Stimulated activated CD8-positive, alpha-beta memory T cell treated with anti-CD3 and anti-CD28 coated beads, Interleukin-2, amount 100 ng/mL, for 1 hour (primary cell): ENCODE measurements at places on chromosomes 5 and 9.

DNA sequence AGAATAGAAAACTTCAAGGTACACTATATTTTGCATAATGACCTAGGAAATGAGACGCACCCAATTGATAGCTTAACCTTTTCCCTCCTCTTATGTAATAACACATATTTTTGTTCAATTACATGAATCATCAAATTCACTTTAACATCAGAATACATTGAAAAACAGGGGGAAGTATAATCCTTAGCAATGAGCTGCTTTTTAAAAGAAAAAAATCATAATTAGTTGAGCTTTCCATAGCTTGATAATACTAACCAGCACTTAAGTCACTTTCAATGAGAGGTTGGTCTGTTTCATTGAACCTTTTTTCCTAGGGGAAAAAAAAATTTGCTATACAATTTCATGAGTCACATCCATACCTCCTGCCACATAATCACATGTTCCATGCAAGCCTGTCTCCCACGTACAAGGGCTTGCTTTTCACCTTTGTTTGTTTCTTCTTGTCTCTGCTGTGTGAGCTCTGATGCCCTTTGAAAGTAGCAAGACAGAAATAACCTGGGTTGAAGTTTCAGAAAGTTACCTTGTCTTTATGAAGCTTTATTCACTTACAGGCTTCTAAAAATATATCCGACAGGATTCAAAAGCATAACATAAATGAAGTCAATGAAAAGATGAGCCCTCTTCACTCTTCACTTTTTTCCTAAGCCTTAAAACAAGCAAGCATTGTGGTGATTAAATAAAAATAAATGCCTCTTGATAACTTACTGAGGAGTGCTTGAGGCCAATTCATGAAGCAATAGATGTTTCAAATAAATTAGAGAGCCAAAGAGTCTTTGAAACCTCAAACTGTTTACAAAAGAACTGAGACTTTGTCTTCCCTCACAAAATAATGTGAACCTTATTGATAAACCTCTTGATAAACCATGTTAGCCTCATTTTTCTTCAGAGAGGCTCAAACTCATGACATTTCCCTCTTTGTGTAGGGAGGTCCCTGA lies 108.5 kb downstream of the FEM1C start:
- no peak for DNase-seq

DNA sequence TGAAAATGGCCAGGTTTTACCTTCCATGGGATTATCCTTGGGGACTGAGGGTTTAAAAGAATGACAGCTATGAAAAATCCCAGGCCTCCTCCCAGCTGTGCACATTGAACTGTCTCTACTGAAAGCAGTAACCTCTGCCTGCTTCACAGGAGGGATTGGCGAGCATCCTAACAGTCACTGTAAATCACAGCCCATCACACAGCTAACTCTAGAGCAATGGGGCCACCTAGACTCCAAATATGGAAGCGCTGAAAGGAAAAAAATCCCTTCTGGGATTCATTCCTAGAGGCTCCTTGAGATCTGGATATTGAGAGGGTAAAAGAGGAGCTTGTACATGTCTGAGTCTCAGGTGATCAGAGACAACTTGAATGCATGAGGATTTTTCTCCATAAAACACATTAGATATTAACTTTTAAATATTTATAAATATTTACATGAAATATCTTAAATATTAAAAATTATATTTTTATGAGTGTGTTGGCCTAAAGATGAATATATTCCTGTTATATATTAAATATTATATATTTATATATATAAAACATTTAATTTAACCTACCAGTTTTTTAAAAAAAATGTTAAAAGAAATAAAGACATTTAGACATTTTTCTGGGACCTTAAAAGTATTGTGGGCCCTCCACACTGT lies 133.8 kb upstream of the SLC24A2 start:
- no peak for DNase-seq

GRCh38 chr9:128999581-129000206 lies 28.4 kb downstream of the SH3GLB2 start:
- DNase-seq: no peak

DNA sequence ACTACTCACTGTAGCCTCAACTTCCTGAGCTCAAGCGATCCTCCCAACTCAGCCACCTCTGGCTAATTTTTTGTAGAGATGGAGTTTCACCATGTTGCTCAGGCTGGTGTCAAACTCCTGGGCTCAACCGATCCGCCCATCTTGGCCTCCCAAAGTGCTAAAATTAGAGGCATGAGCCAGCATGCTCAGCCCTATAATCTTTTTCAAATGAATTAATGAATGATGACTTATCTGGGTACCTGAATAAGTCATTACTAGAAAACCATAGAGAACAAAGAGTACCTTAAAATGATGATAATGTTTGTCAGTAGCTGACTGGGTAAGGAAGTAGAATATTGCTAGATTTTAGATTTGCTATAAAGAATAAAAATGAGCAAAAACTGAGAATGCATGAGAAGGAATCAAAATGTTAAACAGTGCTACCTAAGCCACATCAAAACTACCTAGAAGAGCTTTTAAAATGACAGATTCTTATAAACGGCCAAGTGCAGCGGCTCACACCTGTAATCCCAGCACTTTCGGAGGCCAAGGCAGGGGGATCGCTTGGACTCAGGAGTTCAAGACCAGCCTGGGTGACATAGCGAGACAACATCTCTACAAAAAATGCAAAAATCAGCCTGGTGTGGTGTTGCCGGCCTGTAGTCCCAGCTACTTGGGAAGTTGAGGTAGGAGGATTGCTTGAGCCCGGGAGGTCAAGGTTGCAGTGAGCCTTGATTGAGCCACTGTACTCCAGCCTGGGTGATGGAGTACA lies 13.6 kb downstream of the FNBP1 start:
- no peak for DNase-seq

DNA sequence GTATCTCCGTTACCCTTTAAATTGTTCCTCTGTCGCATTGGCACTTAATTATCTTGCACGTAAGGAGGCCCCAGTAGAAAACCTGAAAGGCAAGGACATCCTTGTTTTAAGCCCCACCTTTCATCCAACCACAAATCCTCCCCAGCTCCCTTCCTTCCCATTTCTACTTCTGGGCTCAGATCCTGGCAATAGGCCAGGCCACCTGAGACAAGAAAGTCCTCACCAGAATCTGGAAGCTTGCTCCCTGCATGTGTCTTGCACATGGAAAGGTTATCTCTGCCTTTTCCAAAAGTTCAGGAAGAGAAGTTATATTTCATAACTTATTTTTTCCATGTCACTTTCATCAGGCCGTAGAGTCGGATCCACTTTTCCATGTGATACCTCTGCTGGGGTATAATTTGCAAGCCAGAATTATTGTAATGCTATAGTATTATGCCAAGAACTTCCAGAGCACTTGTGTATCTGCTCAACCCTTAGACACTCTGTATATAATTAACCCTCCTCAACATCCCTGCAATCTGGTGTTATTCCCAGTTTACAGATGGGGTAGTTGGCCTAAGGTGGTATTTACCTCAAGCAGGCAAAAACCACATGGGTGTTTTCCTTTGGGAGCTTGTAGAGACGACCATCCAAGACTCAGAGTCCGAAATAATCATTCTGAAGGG lies 2.6 kb upstream of the SHB start:
- DNase-seq: no peak

DNA sequence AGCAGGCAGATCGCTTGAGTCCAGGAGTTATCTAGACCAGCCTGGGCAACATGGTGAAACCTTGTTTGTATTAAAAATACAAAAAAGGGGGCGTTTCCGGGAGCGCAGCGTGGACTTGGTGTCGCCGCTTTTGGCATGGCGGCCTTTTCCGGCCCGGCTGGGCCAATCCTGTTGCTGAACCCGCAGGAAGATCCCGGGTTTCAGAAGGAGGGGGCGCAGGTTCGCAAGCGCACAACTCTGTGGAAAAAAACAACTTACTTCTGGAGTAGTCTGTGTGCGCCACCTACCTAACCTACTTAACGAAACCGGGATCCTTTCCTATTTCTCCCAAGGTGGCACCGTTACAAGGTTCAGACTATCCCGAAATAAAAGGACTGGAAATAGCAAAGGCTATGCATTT lies 198.6 kb downstream of the MSX2 start:
- no peak for DNase-seq

GRCh38 chr9:94081435-94081834 lies 2.8 kb upstream of the PTPDC1 start:
- DNase-seq: no peak

DNA sequence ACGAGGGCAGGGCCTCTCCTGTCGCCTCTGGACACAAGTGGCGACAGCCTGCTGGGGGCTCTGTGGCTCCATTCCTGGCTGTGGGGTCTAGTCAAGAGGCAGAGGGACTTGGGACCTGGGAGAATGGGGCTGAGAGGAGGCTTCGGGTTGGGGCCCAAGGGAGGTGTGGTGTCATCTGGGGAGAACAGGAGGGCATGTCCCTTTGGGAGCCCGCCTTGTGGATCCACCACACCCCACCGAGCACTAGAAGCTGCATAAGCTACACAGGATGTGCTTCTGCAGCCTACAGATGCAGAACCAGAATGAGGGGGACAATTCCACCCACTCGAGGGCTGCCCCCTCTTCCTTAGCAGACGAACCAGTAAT lies 3.9 kb upstream of the MAN1B1 start:
- no peak for DNase-seq

DNA sequence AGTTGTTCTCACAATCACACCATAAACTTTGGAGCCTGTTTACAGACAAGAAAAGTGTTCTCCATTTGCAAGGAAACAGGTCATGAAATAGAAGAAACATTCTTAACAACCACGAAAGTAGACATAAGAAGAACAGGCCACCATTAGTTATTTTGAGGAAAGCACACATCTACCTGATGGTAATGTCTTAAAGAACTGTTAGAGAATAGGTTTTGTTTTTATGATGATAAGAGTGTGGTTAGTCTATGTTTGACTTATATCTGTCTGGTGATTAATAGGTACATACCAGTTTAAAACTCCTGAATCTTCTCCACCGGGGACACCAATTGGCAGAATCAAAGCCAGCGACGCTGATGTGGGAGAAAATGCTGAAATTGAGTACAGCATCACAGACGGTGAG lies 108.3 kb downstream of the CDH6 start:
- DNase-seq: no peak

DNA sequence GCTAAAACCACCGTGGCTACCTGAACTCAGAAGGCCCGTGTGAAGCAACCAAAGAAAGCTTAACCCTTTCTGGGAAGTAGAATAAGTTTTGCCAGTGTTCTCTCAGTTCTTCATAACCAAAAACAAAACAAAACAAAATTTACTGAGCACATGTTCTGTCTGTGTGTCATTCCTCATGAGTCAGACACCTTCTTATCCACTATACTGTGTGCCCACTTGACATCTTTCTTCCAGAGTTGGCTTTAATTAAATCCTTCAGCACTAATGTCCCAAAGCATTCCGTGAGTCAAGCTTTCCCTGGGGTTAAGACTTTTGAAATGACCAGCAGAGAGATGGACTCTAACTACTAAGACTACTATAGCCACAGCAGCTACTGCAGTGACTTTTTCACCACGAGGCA lies 61.3 kb downstream of the GLIS3 start:
- no peak for DNase-seq

DNA sequence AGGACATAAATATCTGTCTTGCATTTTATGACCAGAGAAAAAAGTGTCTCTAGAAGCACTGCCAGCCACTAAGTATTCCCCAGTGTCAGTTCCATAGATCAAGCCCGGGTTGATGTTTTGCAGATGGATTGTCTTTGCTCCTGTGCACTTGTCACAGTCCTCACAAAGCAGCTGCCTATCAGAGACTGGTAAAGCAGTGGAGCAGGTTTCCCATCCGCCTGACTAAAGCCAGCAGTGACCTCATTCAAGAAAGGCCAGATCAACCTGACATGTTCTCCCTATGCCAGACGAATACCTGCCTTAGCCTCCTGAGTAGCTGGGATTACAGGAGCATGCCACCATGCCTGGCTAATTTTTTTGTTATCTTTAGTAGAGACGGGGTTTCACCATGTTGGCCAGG lies 26.8 kb upstream of the GARNL3 start:
- no peak for DNase-seq

- DNase-seq: no peak
Measured at GRCh38 chr5:170168002-170168401, 62.3 kb downstream of the FOXI1 start.

- no peak for DNase-seq
Measured at GRCh38 chr9:87518702-87519335, 21.2 kb downstream of the DAPK1 start.

- DNase-seq: no peak
Measured at GRCh38 chr5:40381676-40382363, 297.9 kb upstream of the PTGER4 start.
